ENCODE measurements at places on chromosomes 6 and 20. TPM values are rescaled to one million over a fixed set of nuclear protein-coding genes. Genes with fewer than 3 reads are reported as not detected.

TP53TG5 gene
- 0.16 TPM for total RNA-seq

EYS gene
- not detected for total RNA-seq

GATA5 gene
- total RNA-seq = not detected

SMOC2 gene
- not detected for total RNA-seq

KCNK16 gene
- total RNA-seq = not detected

EGFL8 gene
- 13.4 TPM for total RNA-seq

ABHD16B gene
- total RNA-seq = not detected

PCMT1 gene
- 70.7 TPM for total RNA-seq

HTR1E gene
- not detected for total RNA-seq

FOXS1 gene
- not detected for total RNA-seq

OVOL2 gene
- total RNA-seq = not detected

TTK gene
- 32.6 TPM for total RNA-seq

ZSCAN23 gene
- total RNA-seq = 2.4 TPM

COL9A3 gene
- not detected for total RNA-seq

LGSN gene
- total RNA-seq = not detected

MAPK13 gene
- 58.9 TPM for total RNA-seq

HSPA12B gene
- not detected for total RNA-seq

CLPSL2 gene
- 0.74 TPM for total RNA-seq

TFAP2A gene
- 0.14 TPM for total RNA-seq

SOX18 gene
- total RNA-seq = 0.39 TPM

LRRN4 gene
- not detected for total RNA-seq

RUNX2 gene
- total RNA-seq = 20.8 TPM

ENPP4 gene
- 6.3 TPM for total RNA-seq

XKR7 gene
- 0.09 TPM for total RNA-seq

SLC17A5 gene
- total RNA-seq = 7.2 TPM

DOP1A gene
- total RNA-seq = 9.5 TPM

BIRC7 gene
- total RNA-seq = not detected

TRDN gene
- total RNA-seq = not detected

SLC4A11 gene
- total RNA-seq = 1.1 TPM

NRN1 gene
- not detected for total RNA-seq

SAMHD1 gene
- total RNA-seq = 50.2 TPM

PRICKLE4 gene
- 0.60 TPM for total RNA-seq

ARMC12 gene
- 5.9 TPM for total RNA-seq

CCN5 gene
- not detected for total RNA-seq

ADTRP gene
- 75.2 TPM for total RNA-seq

GHRH gene
- total RNA-seq = not detected

GJE1 gene
- total RNA-seq = not detected

KIF25 gene
- not detected for total RNA-seq

Measured in activated naive CD4-positive, alpha-beta T cell treated with anti-CD3 and anti-CD28 coated beads, Interleukin-2, amount 50 U/mL, for 72 hours (primary cell).